ENCODE measurements at places on chromosomes 1 and 21. TPM values are rescaled to one million over a fixed set of nuclear protein-coding genes. Genes with fewer than 3 reads are reported as not detected.

MARK1 gene
- total RNA-seq: 24.6 TPM

DNA sequence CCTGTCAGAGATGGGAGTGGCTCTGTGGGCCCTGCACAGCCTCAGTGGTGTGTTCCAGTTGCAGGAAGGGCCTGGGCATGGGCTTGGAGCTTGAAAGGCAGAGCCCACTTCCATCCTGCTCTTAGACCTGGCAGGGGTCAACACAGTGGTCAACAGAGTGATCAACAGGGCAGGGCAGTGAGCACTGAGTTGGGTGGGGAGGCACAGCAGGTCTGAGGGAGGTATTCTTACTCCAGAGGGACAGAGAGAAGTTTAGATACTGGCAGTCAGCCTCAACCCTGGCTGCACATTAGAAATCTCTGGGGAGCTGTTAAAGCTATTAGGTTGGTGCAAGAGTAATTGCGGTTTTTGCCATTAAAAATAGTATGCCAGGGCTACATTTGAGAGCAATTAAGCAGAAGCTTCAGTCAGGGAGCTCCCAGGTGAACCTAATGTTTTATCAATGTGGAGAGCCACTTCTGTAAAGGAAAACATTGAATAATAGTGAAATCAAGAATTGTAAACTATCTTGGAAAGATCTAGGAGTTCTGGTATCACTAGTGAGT, 37.7 kb downstream of the SH3BGR start:
- no peak for DNase-seq

GRCh38 chr1:143652744-143653428, 318.9 kb downstream of the FAM72C start:
- DNase-seq: no peak

GRCh38 chr1:33268927-33269610, 12.8 kb downstream of the ZNF362 start:
- DNase-seq: no peak

DNA sequence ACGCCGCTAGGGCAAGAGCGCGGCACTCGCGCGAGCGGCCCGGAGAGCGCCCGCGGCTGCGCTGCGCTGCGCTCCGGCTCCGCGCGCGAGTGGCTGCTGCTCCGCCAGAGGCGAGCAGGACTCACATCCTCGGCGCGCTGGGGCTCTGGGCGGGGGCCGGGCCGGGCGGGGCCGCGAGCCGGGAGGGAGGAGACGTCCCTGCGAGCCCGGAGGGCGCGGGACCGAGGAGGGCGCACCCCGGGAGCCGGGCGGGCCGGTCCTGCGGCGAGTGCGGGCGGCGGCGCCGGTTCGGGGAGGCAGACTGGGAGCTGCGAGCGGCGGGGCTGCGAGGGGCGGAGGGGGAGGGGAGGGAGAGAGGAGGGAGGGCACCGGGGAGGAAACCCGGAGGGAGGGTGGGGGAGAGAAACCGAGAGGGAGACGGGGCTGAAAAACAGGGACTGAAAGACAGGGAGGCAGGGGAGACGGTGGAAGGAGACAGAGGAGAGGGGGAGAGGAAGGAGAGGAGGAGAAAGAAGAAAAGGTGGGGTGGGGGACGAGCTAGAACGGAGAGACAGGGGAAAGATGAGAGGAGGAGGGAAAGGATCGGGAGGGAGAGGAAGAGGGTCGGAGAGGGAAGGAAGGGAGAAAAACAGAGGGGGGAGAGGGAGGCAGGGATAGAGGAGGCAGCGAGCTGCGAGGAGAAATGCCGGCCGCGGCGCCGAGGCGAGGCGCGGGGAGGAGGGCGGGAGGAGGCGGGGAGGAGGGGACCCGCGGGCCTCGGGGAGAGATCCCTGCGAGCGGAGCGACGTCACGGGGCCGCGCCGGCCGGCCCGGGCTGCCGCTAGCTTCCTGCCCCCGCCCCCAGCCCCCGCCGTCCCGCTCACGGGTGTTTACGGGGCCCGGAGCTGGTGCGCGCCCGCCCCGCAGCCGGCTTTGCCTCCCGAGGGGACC, at the start of gene CAMK2N1:
CAMK2N1 (minus strand) TSS at position 684 of the 930 bp plus-strand sequence. CDS start 831 bp downstream, outside the sequence.
- peak; percentile 78 for DNase-seq

GRCh38 chr1:32695098-32695904, 7.3 kb downstream of the SYNC start:
- DNase-seq: peak; percentile 86

NCF2 gene
- 0.60 TPM for total RNA-seq

HTR6 gene
- total RNA-seq: not detected

DNA sequence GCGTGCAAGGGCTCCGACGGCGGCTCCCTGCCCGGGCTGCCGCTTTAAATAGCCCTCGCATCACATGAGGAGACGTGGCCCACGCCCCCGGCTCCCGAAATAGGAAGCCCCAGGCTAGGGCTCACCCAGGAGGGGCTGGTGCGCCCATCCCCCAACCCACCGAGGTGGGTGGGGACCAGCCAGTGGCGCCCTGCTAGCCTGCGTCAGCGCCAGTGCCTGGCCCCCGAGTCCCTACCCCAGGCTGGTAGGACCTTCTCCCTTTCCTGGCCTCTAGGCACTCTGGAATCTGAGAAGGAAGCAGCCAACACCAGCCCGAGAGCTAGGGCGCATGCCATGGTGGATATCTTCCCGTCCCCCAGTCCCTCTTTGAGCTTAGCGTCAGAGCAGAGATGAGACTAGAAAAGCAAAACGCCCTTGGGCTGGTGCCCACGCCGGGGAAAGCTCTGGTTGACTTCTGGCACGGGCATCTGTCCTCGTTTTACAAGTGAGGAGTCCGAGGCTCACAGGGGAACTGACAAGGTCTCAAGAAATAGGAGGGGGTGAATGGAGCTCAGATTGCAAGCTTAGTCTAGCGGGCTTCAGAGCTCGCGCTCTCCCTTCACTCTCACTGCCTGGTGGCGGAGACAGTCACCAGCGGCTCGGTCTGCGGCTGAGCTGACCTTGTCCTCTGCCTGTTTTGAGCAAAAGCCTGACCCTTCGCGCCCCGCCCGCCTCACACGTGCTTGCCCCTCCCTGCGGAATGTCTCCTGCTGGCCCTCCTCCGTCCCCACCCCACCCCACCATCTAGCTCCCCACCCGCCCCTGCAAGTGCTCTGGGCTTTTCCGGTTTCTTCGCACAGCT, at the start of gene FABP3:
FABP3 (minus strand) TSS at position 21 of the 841 bp plus-strand sequence. CDS start 62 bp downstream, outside the sequence.
- peak; percentile 60 for DNase-seq

DNA sequence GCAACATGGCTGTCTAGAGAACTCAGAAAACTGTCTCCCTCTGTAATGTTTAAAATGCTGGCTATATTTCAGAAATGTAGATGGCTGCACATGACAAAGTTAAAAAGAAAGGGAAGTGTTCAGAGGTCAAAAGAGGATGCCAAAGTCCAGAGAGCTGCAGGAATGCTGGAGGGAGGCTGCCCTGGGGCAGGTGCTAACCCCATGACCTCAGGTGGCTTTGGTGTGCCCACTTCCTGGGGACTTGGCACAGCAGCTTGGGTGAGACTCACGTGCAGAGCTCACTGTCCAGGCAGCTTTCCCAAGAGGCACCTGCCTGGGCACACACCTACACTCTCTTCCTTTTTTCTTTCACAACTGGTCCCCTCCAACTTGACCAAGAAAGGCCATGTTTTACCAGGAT, 256.4 kb downstream of the KCNJ6 start:
- DNase-seq: no peak

DNA sequence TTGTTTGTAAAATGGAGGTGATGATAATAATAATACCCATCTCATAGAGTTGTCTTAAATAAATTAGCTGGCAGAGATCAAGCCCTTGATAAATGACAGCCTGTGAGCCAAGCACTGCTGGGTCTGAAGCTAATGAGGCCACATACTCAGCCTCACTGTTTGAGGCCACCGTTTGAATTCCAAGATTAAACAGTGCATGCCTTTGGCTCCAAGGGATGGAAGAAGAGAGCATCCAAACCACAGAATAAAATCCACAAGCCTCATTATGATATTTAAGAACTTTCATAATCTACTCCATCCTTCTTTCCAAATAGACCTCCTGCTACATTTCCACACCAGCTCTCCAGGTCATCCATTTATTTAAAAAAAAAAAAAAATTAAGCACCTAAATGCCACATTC, 29.0 kb downstream of the TGFBR3 start:
- DNase-seq: peak; percentile 18

DNA sequence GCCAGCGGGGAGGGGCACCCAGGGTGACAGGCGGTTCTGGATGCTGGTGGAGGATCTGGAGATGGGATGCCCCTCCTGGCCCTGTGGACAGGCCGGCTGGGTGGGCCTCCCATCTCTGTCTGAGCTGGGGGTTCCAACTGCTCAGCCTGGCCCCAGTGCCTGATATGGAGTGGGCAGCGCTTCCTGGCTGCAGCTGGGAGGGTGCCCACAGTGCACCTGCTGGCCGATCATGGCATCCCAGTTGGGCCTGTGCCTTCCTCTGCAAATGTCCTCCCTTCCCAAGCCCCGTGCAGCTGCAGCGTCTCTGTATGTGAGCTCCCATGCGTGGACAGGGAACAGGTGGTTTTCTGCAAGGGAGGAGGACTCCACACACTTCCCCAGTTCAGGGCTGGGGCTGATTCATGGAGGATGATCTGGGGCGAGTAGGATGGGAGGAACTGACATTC, 2.1 kb downstream of the PFKL start:
- no peak for DNase-seq

ANKRD35 gene
- total RNA-seq: not detected

DNA sequence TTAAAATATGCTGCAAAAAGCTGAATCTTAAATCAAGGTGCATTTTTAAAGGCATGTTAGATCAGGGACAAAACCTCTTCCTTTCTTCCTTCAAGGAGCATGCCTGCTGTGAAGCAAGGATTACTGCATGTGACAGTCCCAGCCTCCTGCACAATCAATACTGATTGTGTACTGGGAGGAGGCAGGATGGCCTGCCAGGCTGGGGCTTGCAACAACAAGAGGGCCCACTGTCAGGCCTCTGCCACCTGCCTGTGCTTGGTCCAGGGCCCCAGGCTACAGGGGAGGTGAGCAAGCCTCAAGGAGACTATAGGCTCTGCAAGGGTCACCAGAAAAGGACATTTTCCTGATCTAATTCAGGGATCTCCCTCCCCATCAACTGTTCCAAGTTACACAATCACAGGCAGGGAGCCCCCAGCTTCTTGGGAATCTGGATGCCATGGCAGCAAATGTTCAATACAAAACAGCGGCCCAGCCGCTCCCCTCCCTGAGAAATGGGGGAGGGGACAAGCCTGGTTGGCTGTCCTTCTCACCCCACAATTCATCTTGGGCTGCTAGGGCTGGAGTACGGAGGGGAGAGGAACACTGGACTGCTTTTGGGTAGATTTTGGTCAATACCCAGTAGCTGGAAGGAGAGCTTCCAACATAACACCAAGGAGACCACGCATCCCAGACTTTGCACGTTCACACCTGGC, 76.7 kb downstream of the SSBP3 start:
- DNase-seq: no peak

- DNase-seq: no peak
Measured at GRCh38 chr1:53080041-53080440, 18.0 kb downstream of the PODN start.
